ENCODE measurements at places on chromosomes 1 and 21. TPM values are rescaled to one million over a fixed set of nuclear protein-coding genes. Genes with fewer than 3 reads are reported as not detected.

GRCh38 chr1:85407746-85408377 is 57.1 kb downstream of the DDAH1 start:
- DNase-seq = no peak

DNA sequence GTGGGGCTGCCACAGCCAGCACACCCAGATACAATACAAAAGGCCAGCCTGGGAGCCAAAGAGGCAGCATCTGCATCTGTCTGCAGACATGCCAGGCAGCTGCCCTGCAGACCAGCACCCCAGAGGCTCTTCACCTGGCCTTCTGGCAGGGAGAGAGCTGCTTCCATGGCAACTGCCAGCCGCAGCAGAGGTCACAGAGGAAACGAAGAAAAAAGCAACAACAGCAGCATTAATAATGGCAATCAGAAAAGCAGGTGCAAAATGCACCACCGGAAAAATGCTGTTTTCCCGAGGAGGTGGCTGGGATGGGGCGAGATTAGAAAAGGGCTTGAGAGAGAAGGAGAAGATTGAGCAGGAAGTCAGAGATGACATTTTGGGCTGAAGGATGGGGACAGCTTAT is 309.5 kb downstream of the PCP4 start:
- DNase-seq = no peak

- DNase-seq = no peak
Observed at GRCh38 chr1:13616234-13616633, 32.6 kb downstream of the PDPN start.

GRCh38 chr1:157091668-157092273 is 7.8 kb downstream of the ETV3L start:
- DNase-seq = no peak

DNA sequence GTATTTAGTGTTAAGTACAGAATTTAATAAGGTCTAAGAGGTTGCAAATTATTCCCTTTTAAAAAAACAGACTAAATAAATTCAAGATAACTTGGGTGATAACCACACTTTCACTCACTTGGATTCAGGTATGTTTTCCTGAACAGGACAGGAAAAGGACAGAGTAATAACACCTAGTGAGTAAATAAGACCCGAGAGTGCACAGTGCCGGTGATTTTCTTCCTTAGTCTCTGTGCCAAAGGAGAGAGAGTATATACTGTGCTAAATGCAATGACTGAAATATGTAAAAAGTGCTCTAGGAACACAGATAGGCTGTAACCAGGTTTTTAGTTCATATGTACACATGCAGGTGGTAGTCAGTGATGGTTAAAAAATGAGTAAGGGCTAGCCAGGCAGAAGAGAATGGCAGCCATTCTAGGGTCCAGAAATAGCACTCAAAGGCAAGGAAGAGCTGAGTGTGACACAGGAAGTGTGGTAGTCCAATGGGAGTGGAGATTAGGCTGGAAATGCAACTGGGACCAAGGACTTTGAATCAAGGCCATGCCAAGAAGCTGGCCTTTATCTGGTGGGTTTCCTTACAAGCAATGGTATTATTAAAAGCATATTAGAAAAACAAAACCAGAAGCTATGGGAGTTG is 58.1 kb downstream of the NRIP1 start:
- no peak for DNase-seq

- no peak for DNase-seq
Observed at GRCh38 chr1:215458104-215458503, 109.0 kb upstream of the KCTD3 start.

DNA sequence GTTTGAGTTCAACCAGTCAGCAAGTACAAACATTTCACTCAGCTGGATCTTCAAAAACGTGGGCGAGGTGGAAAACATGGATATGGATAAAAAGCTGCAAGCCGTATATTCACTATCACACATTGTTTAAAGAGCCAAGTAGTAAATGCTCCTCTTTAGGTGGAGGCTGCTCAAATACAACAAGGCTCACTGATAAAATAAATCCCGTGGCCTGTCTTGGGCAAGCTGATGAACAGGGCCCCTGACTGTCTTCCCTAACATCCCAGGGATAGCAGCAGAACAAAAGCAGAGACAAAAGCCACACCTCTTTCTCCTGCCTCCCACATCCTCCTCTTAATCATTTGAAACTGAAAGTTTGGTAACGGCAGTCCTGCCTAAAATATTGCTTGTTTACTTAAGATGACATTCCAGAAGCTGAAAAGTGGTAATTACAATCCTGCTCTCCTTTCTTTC is 357.7 kb downstream of the TTLL7 start:
- DNase-seq = no peak

DNA sequence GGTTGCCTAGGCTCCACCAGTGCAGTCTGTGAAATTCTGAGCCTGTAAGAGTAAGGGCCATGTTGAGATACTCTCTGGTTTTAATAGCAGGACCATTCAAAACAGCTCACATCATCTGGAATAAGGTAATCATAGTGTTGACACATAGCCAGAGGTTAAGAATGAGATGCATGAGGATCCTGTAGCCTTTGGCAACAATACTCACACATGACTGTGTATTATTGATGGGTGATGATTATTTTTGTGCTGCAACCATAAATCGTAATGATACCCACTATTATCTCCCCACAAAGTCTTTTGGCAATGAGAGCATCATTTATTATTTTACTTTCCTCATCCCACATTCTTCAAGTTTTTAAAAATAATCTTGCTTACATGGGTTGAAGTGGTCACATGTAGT is 35.5 kb downstream of the KCNK2 start:
- no peak for DNase-seq

DNA sequence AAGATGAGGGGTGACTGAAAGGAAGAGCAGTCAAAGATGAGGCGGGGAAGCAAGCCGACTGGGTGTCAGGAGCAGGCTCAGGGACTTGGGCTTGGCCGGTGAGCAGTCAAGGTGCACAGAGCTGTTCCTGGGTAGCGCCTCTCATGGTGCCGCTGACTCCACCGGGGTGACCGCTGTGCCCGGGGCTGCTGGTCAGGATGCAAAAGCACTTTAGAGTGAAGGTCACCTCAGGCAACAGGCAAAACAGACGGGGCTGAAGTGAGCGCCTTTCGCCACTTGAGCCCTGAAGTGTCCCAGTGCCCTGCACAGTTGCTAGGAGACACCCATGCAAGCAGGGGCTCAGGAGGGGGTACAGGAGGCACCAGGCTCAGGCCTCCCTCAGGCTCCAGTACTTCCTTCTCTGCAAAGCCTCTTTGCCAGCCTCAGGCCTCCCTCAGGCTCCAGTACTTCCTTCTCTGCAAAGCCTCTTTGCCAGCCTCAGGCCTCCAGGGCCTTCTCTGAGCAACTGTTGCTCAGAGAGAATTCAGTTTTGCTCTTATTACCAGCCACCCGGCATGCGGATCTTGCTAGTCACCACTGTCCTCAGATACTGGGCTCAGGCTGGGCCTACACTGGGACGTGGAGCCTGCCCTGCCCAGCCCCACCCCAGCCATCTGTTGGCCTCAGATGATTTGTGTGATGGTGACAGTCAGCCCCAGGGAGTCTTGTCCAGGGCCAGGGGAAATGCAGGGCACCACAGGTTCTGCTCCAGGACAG is 99.7 kb upstream of the IRF2BP2 start:
- DNase-seq = no peak

DNA sequence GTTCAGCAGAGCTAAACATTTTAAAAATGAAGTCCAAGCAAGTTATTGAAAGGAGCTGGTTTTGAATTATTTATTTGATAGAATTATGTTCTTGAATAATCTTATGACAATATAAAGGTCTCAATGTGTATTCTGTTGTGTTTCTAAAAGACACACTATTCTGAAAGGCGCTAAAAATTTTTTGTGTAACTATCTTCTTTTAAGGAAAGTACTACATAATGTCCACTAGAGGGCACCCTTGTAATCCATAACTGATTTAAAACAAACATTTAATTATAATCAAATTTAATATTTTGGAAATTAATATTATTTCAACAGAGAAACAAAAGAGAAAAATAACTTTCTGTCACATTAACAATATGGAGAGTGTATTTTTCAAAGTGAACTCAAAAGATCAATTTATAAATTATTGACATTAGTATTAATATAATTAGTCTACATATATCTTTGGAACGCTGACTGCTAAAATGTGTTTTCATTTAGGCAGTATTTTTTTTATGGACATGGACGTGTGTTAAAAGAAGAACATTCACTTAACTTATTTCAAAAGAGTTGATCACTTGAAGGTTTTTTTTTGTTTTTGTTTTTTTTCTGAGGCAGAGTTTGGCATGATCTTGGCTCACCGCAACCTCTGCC is 248.4 kb downstream of the DENND1B start:
- DNase-seq = no peak

- DNase-seq = peak; percentile 18
Observed at GRCh38 chr1:52551507-52552235, 1.2 kb downstream of the TUT4 start.

WNT2B gene
- total RNA-seq = 0.54 TPM

ROR1 gene
- total RNA-seq = 0.44 TPM

- DNase-seq = no peak
Observed at GRCh38 chr1:19467199-19468187, 17.8 kb downstream of the CAPZB start.

RIMKLA gene
- total RNA-seq = not detected

GRCh38 chr1:162892906-162893611 is 32.1 kb upstream of the CCDC190 start:
- no peak for DNase-seq

DNA sequence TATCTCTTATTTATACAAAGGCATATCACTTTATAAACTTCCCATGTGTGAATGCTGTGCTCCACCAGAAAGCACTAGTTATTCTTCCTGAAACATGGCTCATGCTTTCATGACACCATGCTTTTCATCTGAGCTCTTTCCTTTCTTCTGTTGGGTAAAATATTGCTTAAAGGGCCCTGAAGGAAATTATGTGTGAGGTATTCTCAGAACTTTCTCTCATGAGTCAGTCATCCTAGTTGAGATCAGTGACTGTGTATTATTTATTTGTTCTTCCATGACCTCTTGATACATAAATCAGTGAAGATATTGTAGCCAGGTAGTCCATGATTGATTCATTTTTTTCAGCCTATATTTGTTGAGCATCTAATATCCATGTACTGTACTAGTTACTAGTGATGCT is 54.8 kb downstream of the CYP2J2 start:
- no peak for DNase-seq

TNFRSF4 gene
- total RNA-seq = 15.1 TPM

GRCh38 chr1:158327481-158327880 is 3.9 kb downstream of the CD1B start:
- no peak for DNase-seq

DNA sequence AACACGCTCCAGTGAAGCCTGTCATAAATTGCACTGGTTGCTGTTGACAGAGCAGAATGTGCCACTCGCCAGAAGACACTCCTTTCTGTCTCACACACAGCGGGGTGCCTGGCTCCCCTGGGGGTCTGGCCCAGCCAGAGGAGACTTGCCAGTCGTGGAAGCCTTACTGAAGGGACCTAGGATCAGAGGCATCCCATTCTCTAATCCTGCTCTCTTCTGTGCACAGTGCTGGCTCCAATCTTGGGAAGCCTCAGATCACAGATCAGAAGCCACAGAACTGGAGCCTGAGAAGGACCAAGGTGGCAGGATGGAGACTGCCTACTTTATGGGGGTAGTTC is 1.4 kb downstream of the SLC9A1 start:
- DNase-seq = no peak

ATG4C gene
- total RNA-seq = 11.8 TPM

DNA sequence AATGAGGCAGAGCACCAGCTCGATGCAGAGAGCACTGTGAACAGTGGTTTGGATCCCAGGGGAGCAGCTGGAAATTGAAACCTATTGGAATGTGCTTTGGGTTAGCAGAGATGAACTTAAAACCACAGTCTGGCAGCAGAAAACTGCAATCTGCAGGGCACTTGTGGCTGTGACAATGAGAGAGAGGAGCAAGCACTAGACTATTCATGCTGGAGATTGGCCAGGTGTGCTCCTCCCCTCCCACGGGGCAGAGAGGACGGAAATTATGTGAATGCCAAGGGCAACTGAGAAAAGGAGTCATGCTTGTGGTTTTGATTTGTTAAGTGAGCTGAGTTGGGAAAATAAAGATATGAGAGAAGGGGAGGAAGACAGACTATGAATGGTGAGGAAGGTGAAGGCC is 38.1 kb downstream of the HSD3B2 start:
- no peak for DNase-seq

ALPL gene
- total RNA-seq = 0.41 TPM

DNA sequence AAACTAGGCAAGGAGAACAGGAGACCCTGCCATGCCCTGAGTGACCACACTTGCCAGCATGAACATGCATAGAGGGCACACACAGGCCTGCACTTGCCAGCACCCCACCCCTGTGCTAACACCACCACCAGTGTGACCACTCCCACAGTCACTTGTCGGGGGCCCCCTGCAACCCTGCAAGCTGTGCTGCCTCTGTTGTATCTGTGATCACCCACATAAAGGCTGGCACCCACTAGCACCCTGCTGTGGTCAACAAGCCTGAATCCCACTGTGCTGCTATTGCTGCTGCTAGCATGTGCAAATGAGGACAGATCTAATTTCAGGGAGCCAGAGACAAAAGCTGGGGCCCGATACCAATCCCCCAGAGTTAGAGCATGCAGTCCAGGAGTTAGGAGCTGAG is 217.7 kb downstream of the GIPC2 start:
- DNase-seq = no peak

ST6GALNAC5 gene
- total RNA-seq = not detected

DNA sequence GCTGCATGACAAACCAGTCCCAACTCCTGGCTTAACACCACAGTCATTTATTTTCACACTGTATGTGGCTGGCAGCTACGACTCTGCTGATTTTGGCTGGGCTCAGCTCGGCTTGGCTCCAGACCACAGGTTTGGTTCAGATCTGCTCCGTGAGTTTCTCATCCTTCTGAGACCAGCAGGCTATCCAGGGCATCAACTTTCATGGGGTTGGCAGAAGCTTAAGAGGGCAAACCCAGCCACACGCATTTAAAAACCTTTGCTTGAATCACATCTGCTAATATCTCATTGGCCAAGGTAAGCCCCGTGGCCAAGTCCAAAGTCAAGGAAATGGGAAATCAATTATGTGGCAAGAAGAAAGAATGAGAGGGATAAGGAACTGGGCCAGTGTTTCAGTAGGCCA is 574.2 kb downstream of the MATN1 start:
- no peak for DNase-seq

ACAP3 gene
- 100 TPM for total RNA-seq

KLHDC8A gene
- total RNA-seq = not detected

GRCh38 chr1:62977366-62977765 is 193.4 kb downstream of the ATG4C start:
- no peak for DNase-seq

- DNase-seq = peak; percentile 70
Observed at GRCh38 chr1:175154629-175155472, 37.7 kb downstream of the KIAA0040 start.

GRCh38 chr1:57162607-57163261 is 196.9 kb upstream of the C8B start:
- DNase-seq = no peak

DNA sequence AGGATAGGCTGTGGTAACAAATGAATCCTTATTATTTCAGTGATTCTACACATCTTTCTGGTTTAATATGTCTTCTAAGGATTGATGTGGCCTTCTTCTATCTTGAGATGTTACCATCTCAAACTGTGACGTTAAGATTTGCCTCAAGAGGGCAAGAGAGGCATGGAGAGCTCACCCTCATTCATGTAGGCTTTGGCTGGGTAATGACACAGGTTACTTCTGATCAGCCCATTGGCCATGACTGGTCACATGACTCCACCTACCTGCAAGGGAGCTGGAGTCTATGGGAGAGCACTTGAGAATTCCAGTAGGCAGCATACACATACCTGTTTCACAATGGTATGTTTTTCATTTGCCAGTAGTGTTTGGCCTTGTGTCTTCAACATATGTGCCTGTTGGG is 30.0 kb downstream of the CACHD1 start:
- DNase-seq = no peak
